ENCODE measurements at places on chromosomes 5 and 9. TPM values are rescaled to one million over a fixed set of nuclear protein-coding genes. Genes with fewer than 3 reads are reported as not detected.

- no peak for DNase-seq
Observed at GRCh38 chr5:36882250-36882649, 5.7 kb downstream of the NIPBL start.

AMBP gene
- not detected for total RNA-seq

- DNase-seq: no peak
Observed at GRCh38 chr5:37549411-37549810, 170.3 kb downstream of the WDR70 start.

DNA sequence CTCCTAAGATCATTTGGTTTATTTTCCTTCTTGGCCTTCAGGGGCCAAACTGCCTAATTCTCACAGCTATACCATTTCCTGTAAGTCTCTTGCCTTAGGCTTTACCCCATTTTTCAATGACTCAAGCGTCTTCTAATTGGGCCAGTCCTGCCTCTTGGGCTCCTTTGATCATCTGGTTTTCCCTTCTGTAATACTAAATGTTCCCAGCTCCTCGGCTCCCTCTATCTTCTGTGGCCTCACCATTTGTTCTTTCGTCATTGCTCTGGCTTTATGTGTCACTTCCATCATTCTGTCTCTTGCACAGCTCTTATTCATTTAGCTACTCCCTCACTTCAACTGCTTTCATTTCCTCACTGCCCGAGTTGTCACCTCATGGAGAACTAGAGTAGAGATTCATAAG, 14.5 kb upstream of the SPINK7 start:
- no peak for DNase-seq

- DNase-seq: no peak
Observed at GRCh38 chr5:140267201-140267540, 35.7 kb downstream of the PFDN1 start.

SLC6A7 gene
- total RNA-seq: not detected

- DNase-seq: no peak
Observed at GRCh38 chr5:143304836-143305475, 98.5 kb downstream of the NR3C1 start.

FGF1 gene
- 5.4 TPM for total RNA-seq

GRCh38 chr5:92380069-92380770, 997.1 kb upstream of the ARRDC3 start:
- DNase-seq: no peak

PKN3 gene
- total RNA-seq: 1.6 TPM

- no peak for DNase-seq
Observed at GRCh38 chr5:124461941-124462340, 284.5 kb downstream of the ZNF608 start.

- no peak for DNase-seq
Observed at GRCh38 chr5:102629827-102630605, 125.1 kb upstream of the PAM start.

GABRA1 gene
- not detected for total RNA-seq

PGGT1B gene
- 18.3 TPM for total RNA-seq

All from sigmoid colon (tissue), 7 donors.